ENCODE measurements at places on chromosomes 4 and X. TPM values are rescaled to one million over a fixed set of nuclear protein-coding genes. Genes with fewer than 3 reads are reported as not detected.

DNA sequence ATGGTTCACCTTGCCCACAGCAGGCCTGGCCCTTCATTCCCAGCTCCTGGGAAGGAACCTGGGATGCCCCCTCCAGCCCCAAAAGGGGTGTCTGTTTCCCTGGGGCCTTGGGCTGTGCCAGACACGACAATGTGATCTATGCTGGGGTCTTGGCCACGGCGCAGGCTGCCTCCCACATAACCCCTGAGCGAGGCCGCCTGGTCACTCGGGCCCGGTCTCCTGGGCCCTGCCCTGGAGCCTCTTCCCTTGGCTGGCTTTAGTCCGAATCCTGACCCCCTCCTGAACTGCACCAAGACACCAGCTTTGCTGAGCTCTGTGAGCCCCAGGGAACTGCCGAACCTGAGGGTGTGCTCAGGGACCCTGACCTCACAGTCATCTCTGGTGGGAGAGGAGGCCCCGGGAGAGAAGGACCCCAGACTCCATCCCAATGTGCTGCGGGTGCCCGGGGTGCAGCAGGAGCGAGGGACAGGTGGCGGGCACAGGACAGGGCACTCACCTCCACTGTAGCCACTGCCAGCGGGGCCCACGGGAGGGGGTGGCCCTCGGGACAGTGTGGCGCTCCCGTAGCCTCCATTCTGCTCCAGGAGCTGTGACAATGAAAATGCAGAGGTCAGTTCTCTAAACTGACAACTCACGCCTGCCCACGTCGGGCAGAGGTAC, 42.0 kb downstream of the GAK start:
- no peak for DNase-seq

DNA sequence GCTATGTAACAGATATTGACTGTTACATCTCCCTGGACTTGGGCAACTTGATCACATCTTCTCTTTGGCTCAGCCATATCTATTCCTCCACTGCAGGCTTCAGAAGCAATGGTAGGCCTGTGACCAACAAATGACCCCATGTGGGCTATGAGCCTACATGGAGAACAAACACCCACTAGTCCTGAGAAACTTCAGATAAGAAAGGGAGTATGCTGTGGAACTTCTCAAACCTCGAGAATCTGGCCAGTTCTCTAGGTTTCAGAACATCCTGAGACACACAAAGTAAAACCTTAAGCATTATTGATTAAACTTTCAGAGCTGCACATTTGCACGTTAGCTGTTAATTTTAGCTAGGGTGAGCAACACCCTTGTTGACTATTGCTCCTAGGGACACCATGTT, 16.3 kb downstream of the RBMX2 start:
- DNase-seq = no peak

DNA sequence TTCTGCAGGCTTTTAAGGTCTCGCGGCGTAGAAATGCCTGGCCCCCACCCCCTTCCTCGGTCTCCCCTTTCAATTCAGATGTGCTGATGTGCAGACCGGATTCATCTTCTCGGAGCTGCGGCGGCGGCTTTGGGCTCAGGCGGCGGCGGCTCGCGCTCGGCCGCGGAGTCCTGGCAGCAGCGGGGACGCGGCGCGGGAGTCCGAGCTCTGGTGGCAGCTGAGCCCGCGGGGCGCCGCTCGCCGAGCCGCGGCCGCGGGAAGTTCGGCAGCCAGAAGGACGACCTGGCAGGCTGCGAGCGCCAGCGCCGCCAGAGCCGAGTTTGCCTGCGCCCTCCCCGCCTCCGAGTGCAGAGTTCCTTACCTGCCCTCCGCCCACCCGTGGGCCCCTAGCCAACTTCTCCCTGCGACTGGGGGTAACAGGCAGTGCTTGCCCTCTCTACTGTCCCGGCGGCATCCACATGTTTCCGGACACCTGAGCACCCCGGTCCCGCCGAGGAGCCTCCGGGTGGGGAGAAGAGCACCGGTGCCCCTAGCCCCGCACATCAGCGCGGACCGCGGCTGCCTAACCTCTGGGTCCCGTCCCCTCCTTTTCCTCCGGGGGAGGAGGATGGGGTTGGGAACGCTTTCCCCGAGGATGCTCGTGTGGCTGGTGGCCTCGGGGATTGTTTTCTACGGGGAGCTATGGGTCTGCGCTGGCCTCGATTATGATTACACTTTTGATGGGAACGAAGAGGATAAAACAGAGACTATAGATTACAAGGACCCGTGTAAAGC, 448 bp downstream of the TLL1 start:
- peak; percentile 73 for DNase-seq

- no peak for DNase-seq
These were observed 64.7 kb upstream of the SPP1 start for GRCh38 chr4:87910795-87911194.

DNA sequence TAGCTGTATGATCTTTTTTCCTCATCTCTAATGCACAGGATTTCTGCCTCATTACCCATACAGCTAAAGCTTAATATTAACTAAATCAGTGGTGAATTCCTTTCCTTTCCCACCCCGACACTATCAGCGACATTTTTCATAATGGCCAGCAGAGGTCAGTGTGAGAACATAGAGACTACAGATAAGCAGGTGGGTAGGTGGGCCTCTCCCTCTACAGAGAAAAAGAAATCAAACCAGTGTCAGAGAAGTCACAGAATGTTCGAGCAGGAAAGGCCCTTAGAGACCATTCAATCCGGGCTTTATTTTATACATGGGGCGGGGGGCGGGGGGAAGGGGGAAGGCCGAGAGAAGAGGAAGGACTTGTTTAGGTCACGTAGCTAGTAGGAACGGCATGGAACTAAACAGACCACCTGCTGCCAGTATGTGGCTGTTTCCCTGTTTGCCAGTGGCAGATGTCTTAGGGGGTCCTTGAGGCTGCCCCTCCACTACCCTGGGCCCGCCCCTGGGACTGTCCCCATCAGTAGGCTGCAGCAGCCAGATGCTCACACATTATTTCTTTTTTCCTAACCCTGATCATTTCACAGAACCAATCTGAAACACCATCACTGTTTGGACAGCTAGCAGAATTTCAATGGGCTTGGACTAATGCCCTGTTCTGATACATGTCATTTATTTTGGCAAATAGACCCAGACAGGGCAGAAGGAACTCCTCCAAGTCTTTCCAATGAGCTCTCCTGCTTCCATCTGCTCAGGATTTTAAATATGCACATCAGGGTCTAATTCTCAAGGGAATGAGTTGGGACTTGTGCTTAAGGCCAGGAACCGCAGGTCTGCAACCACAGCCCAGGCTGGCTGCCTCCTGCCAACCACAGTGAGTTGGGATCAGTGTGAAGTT, 133.4 kb downstream of the ATG4A start:
- peak; percentile 86 for DNase-seq

DNA sequence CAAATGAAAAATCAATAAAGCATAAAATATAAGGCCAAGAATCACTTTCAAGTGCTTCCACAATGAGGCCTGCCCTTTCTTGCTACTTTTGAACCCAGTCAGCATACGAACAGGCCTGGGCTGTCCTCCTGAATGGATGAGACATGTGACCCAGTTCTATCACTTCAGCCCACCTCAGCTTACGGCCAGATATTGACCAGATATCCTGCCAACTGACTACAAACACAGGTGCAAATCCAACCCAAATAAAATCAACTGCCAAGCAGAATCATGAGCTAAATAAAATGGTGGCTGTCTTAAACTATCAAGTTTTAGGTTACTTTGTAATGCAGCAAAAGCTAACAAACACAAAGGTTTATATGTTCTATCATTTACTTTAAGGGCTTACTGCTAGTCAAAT, 53.7 kb downstream of the PDS5A start:
- DNase-seq = no peak

DNA sequence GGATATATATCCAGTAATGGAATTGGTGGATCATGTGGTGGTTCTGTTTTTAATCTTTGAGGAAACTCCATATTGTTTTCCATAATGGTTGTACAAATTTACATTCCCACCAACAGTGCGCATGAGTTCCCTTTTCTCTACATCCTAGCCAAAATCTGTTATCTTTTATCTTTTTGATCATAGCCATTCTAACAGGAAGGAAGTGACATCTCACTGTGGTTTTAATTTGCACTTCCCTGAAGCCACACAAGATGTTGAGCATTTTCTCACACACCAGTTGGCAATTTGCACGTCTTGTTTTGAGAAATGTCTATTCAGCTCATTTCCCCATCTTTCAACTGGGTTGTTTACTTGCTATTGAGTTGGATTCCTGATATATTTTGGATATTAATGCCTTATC, 194.9 kb downstream of the CBLL2 start:
- no peak for DNase-seq

- DNase-seq = peak; percentile 44
These were observed 20.3 kb downstream of the ATP8A1 start for GRCh38 chr4:42636645-42636949.

DNA sequence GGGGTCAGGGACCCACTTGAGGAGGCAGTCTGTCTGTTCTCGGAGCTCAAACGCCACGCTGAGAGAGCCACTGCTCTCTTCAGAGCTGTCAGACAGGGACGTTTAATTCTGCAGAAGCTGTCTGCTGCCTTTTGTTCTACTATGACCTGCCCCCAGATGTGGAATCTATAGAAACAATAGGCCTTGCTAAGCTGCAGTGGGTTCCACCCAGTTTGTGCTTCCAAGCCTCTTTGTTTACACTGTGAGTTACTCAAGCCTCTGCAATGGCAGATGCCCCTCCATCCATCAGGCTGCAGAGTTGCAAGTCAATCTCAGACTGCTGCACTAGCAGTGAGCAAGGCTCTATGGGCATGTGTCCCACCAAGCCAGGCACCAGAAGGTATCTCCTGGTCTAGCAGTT, 158.1 kb downstream of the DTHD1 start:
- DNase-seq = no peak

GRCh38 chr4:48914311-48914710, 7.7 kb upstream of the OCIAD2 start:
- peak; percentile 1 for DNase-seq

GRCh38 chr4:165027762-165028402, 3.9 kb upstream of the TRIM60 start:
- DNase-seq = no peak

DNA sequence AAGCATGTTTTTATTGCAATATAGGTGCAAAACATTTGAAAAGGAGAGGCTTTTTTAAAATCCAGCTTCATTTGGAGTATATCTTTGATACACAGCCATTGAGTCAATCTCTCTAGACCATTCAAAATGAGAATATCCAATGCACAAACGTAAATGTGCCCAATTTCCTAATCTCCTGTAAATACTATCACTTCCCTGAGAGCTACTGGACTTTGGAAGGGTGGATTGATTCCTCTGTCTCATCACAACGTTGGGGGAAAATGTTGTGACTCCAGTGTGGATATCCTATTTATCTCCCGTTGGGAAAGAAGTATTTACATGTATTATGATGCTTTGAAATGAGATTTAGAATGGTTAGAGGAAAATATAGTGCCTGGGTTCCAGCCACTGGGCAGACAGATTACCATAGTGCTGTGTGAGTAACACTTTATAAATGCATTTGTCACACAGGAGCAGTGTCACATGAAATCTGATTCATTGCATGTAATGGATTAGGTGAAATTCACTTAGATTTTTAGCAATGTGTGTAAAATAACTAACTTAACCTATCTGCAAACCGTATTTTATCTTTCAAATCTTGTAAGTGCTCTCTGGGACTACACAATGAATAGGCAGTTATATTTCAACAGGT, 64.4 kb upstream of the VCX3A start:
- no peak for DNase-seq

- no peak for DNase-seq
These were observed 18.4 kb downstream of the C4orf17 start for GRCh38 chr4:99529228-99529627.

The MAGEB18 gene
- polyA plus RNA-seq = not detected

The PASD1 gene
- polyA plus RNA-seq = not detected

The POU3F4 gene
- polyA plus RNA-seq = 0.44 TPM

The ATXN3L gene
- not detected for polyA plus RNA-seq

The FABP2 gene
- not detected for polyA plus RNA-seq

The ZDHHC9 gene
- 57.9 TPM for polyA plus RNA-seq

The ADH1C gene
- not detected for polyA plus RNA-seq

The CDX4 gene
- not detected for polyA plus RNA-seq

The WDFY3 gene
- 10.9 TPM for polyA plus RNA-seq

Data from brain (organoid and tissue), 16 donors.